Right lung (tissue), 10 donors: ENCODE measurements at places on chromosomes 2 and 18. TPM values are rescaled to one million over a fixed set of nuclear protein-coding genes. Genes with fewer than 3 reads are reported as not detected.

GRCh38 chr2:39356922-39357639 is 80.0 kb downstream of the MAP4K3 start:
- no peak for DNase-seq

DNA sequence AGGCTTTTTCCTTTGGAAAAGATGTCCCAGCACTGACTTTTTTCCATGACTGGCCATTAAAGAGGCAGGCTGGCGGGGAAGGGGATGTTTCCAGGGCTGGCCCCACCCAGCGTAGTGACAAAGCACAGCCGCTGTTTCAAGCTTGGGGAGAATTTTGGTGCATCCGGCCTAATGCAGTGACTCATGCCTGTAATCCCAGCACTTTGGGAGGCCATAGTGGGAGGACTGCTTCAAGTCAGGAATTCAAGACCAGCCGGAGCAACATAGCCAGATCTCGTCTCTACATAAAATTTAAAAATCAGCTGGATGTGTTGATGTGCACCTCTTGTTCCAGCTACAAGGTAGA is 78.0 kb upstream of the SH3BP4 start:
- no peak for DNase-seq

DNA sequence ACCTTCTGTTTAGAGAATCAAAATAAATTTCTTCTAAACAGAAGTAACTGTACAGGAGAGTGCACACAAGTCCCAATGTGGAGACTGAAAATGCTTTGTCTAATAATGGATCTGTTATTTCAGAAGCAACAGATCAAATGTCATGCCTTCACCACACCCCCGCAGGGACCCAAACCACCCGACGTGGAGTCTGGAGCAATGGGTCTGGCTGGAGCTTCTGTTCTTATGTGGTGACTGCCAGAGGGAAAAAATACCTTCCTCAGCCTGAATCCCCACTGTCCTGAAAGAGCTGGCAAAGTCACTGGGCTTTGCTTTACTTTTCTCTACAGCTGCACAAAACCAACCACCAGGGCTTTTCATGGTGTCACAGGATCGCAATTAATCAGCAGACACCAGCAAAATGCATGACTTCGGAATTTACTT is 119.0 kb upstream of the ZFP36L2 start:
- no peak for DNase-seq

- DNase-seq: no peak
These were observed 35.8 kb downstream of the KATNAL2 start for GRCh38 chr18:46953195-46953594.

Gene CRYBA2
- polyA plus RNA-seq: not detected
